ENCODE measurements at places on chromosomes 2 and 18. TPM values are rescaled to one million over a fixed set of nuclear protein-coding genes. Genes with fewer than 3 reads are reported as not detected.

Gene IL36G
- polyA plus RNA-seq, result not detected

Gene CRYGC
- not detected for polyA plus RNA-seq

Gene CFC1
- not detected for polyA plus RNA-seq

Gene WNT6
- not detected for polyA plus RNA-seq

Gene SERPINB10
- polyA plus RNA-seq, result 0.08 TPM

Gene RALB
- polyA plus RNA-seq, result 73.9 TPM

Gene HOXD12
- not detected for polyA plus RNA-seq

Gene CFAP65
- not detected for polyA plus RNA-seq

Gene FRZB
- polyA plus RNA-seq, result 1.5 TPM

Gene C2orf78
- polyA plus RNA-seq, result not detected

Gene GRB14
- 0.16 TPM for polyA plus RNA-seq

Gene CRYGD
- not detected for polyA plus RNA-seq

Gene PDE11A
- 0.03 TPM for polyA plus RNA-seq

Gene PSD4
- 1.4 TPM for polyA plus RNA-seq

Gene TXNL4A
- polyA plus RNA-seq, result 101 TPM

Gene TBR1
- polyA plus RNA-seq, result 0.01 TPM

Gene RIT2
- not detected for polyA plus RNA-seq

Gene HOXD9
- polyA plus RNA-seq, result not detected

Gene C1GALT1C1L
- 1.9 TPM for polyA plus RNA-seq

Gene DSEL
- polyA plus RNA-seq, result 60.3 TPM

Gene LRRTM4
- polyA plus RNA-seq, result not detected

Gene RAD51AP2
- polyA plus RNA-seq, result 0.02 TPM

Gene PPP1R1C
- 0.70 TPM for polyA plus RNA-seq

Gene RPL31
- polyA plus RNA-seq, result 2,636 TPM

Gene GCKR
- 0.35 TPM for polyA plus RNA-seq

Gene TMEM17
- polyA plus RNA-seq, result 4.9 TPM

Gene CCDC85A
- polyA plus RNA-seq, result 0.05 TPM

Gene TMEM182
- polyA plus RNA-seq, result 2.9 TPM

Gene IL1RN
- polyA plus RNA-seq, result 0.36 TPM

Gene SCG2
- 2.9 TPM for polyA plus RNA-seq

Data from fibroblast of lung (primary cell).